T-helper 2 cell treated with Interferon-gamma antibody and Interleukin-4, amounts not matched to agents 5 μg/mL and 100 μg/mL, for 36 hours (primary cell): ENCODE measurements at places on chromosomes 3 and 15.
A peak's percentile ranks its signal among the peaks of the same experiment; 100 is the strongest.

DNA sequence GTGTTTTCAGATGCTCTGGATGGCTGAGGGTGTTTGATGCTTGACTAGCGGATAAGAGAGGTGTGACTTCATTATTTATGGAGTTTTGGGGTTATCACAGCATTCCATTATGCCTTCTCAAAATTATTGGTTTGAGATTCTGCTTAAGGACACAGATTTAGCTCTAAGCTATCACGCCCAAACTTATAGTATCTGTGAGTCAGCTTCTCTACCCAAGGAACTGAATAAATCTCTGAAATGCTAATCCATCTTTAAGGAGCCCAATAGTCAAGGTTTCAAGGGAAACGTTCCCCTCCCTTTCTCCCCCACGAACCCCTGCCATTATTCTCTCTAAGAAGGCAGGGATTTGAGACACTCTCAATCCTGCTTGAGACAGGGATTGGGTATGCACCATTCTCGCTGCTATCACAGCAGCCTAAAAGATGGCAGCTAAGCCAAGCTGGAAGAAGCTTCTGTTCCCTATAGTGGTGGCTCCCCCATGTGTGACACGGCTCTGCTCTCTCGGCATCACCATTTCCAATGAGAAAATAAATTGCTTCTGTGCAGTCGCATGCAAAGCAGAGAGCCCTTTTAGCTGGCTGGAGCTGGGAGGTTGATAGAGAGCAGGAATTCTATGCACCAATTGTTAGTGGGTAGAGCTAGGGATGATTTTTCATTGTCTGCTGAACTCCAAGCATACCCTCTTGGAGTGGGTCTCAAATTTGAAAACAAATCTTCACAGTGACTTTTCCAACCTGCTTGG lies 151.1 kb downstream of the IL20RB start:
- no peak for DNase-seq

GRCh38 chr3:140243575-140243974 lies 308.6 kb downstream of the CLSTN2 start:
- no peak for DNase-seq

GRCh38 chr3:127637971-127638370 lies 9.0 kb downstream of the PODXL2 start:
- no peak for DNase-seq

DNA sequence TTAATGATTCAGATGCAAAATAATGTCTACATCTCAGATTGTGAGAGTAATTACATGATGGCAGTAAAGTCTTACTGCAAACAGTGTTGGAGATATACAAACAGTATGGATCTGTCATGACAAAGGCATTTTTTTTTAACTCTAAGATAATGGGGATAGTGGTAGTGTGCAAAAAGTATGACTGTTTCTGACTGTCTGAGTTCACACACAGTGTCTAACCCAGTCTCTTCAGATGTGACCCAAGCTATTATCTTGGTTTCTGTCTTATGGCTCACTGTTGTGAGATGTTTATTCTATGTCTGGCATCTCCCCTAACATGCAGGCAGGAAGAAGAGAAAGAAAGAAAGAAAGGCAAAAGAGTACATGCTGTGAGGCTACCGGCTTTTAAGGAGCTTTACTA lies 17.0 kb downstream of the RPL39L start:
- DNase-seq = no peak

- no peak for DNase-seq
Measured at GRCh38 chr3:63508305-63508704, 144.2 kb upstream of the SNTN start.

DNA sequence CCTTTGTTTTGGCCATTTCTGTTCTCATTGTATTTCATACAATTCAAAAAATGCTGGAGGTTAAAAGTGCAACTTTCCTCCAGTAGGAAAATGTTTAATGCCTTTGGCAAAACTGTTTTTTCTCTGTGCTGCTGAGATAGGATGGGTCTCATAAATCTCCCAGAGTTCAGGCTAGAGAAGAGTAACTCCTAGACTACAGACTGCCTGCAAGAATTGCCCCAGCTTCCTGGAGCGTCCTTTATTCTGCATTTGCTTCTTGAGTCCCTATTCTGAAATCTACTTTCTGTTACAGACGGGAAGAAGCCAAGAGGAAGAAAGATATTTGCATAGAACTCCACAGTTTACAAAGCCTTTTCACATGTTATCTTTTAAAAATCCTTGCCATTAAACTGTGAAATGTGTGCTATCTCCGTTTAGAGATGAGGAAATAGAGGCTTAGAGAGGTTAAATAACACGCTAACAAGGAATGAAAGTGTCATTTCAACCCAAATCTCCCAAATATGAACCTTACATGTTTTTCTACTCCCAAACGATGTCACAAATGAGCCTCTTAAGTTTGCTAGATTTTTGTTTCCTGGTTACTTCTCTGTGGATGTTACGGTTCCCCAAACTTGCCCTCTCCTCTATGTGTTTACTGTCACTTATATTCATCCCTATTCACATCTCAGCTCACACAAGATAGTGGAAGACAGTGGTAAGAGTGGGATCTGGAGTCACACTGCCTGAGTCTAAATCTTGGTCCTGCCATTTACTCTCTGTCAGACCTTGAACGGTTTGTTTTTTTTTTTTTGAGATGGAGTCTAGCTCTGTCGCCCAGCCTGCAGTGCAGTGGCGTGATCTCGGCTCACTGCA lies 17.4 kb downstream of the NANOGP8 start:
- no peak for DNase-seq

DNA sequence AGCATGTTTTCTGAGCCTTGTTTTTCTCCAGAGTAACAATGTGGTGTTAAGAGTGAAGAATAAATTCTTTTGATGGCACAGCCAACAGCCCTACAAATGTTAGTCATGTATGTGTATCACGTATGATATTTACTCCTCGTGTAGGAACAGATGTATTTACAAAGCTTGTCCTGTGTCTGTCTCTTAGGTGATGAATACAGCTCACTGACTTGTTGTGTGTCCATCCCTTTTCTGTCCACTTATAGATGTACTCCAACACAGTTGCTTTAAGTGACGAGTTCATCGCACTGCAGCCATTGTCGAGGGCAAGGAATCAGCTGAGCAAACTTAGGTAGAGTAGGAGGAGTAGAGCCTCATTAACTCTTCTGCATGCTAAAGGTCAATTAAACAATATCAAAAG lies 78.1 kb downstream of the DCUN1D1 start:
- DNase-seq = no peak

DNA sequence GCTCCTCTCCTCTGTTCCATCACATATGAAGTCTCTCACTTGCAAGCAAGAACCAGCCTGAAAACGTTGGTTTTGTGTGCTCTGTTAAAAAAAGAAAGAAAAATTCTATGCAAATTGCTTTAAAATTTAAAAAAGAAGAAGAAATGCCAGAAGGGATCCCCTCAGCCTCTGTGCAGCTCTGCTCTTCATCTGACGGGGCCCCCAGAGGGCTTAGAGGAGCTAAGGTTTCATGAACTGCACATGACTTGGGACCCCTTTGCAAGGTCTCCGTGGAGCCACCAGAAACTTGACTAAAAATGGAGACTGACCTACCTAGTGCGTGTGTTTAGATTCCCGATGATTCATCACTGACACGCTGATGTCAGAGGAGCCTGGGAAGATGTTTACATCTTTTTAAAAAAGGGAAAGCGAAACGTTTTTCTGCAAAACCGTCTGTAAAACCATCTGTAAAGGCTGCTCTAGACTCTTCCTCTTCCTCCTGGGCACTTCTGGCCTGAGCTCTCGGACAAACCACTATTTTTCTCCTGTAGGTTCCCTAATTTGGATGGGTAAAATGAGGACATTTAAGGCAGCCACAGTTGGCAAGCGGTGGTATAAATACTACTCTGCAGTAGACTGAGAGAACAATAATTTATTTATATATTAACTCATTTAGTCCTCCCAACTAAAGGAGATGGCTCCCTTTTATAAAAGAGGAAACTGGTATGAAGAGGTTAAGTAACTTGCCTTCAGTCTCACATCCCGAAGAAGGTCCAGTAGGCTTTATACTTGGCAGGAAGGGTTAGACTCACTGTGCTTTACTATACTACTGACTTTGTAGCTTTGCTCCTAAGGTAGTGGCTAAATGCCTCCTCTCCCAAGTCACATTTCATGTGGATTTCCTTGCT lies 67.2 kb upstream of the POLG start:
- DNase-seq = no peak

GRCh38 chr3:106819440-106819839 lies 557.8 kb upstream of the CCDC54 start:
- no peak for DNase-seq

GRCh38 chr3:142028243-142028777 lies 121.0 kb downstream of the TFDP2 start:
- peak; percentile 38 for DNase-seq

GRCh38 chr3:97882975-97883598 lies 61.3 kb downstream of the CRYBG3 start:
- DNase-seq = peak; percentile 7

- no peak for DNase-seq
Measured at GRCh38 chr15:51917493-51917892, 54.1 kb downstream of the LEO1 start.

- DNase-seq = no peak
Measured at GRCh38 chr15:101131489-101132389, 120.1 kb downstream of the CHSY1 start.
